Naive thymus-derived CD8-positive, alpha-beta T cell (primary cell): ENCODE measurements at places on chromosomes 1 and 21.

GRCh38 chr21:44817506-44817880 is 369 bp downstream of the SUMO3 start:
- peak; percentile 93 for DNase-seq

DNA sequence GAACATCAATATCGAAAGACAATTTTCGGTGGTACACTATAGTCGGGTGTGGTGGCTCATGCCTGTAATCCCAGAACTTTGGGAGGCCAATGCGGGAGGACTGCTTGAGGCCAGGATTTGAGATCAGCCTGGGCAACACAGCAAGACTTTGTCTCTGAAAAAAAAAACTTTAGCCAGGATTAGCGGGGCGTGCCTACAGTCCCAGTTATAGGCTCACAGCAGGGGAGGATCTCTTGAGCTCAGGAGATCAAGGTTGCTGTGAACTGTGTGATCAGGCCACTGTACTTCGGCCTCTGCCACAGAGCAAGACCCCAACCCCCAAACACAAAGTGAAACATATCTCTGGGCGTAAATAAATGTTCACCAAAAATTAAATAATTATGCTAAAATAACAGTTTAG is 1.6 kb downstream of the TADA1 start:
- no peak for DNase-seq

DNA sequence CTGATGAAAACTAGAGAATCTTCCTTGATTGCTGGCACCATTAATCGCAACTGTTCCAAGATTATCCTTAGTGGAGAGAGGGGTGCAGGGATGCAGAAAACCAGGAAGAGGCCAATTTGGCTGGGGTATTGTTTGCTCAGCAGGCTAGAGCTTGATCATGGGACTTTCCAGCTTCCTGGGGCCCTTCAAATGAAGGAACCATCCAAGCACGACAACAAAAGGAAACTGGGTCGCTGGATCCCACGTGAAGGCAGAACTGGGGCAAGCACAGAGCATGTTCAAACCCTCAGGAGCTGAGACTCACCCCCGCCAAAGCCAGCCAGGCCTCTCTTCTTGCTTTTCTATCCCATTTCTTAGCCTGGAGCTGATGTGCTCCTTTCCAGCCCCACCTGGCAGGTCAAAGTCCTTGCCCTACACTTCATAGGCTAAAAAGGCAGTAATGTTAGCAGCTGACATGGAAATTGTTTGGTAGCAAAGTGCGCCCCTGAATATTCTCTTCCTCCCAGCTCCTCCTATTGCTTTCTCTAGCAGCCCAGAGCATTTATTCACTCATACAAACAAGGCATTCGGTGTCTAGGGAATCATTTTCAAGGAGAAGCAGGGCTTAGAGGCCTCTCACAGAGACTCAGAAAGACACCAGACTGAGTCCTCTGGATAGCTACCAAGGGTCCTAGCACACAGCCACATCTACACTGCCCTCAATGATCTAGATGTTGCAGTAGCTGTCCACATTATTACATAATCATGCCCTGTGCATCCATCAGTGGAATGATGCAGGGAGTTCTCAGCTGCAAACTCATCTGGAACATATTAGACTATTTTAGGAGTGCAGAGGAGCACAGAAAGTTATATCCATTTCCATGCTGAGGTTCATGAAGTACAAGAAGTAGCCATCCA is 11.5 kb downstream of the KCNA2 start:
- no peak for DNase-seq

- DNase-seq, result no peak
Observed at GRCh38 chr21:37208056-37208721, 58.9 kb downstream of the VPS26C start.

GRCh38 chr1:211613951-211614350 is 35.0 kb upstream of the SLC30A1 start:
- DNase-seq, result no peak

GRCh38 chr1:19448491-19449439 is 36.6 kb downstream of the CAPZB start:
- DNase-seq, result no peak

- no peak for DNase-seq
Observed at GRCh38 chr1:192600275-192600674, 24.7 kb downstream of the RGS1 start.

GRCh38 chr1:163163163-163163562 is 39.6 kb downstream of the RGS5 start:
- DNase-seq, result no peak

DNA sequence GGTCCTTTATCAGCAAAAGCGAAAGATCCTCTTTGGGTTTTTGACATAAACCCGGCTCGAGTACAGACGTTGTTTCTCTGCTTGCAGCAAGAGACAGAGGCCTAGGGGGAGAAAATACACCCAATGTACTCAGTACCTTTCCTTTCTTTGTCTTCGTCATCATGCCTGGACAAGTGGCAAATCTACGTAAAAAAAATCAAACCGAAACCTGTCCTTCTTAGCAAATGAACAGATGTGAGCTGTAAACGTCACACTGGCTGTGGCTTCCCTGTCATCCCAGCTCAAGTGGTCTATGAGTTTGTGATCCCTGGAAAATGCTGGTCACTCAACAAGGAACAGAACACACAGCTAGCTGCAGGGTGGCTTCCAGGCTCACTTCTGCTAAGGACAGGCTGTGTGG is 39.9 kb downstream of the STPG1 start:
- DNase-seq, result no peak
